Ovary (tissue), 10 donors: ENCODE measurements at places on chromosomes 6 and 20. TPM values are rescaled to one million over a fixed set of nuclear protein-coding genes. Genes with fewer than 3 reads are reported as not detected.

GRCh38 chr6:157322792-157323254 lies 496 bp downstream of the TMEM242 start:
- H3K27ac ChIP-seq = peak overlapping the region; percentile 91
- H3K36me3 ChIP-seq = no peaks in the 10 kb centered on the region
- DNase-seq = no peak
- no peaks in the 10 kb centered on the region for H3K27me3 ChIP-seq
- peak overlapping the region; percentile 59 for H3K4me3 ChIP-seq

GRCh38 chr6:71460933-71461332 lies 172.3 kb downstream of the OGFRL1 start:
- H3K36me3 ChIP-seq = no peaks in the 10 kb centered on the region
- DNase-seq = no peak
- no peaks in the 10 kb centered on the region for H3K27me3 ChIP-seq
- H3K4me3 ChIP-seq = no peak overlapping the region

DNA sequence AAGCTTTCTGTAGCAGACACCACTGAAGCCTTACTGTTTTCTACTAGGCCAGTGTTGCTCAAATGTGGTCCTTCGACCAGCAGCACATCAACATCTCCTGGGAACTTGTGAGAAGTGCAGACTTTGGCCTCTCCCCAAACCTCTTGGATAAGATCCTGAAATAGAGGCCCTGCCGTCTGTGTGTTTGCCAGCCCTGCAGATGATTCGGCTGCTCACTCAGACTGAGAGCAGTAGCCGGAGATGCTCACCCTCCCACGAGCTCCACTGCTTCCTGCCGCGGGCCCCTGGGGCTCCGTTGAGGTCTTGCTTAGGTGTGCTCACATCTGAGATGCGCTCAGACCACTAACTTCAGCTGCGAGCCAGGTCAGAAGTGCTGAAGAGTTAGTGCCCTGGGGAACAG lies 129.5 kb upstream of the SSTR4 start:
- DNase-seq = peak; percentile 31
- H3K27ac ChIP-seq = no peak overlapping the region
- no peaks in the 10 kb centered on the region for H3K27me3 ChIP-seq
- H3K4me1 ChIP-seq = peaks cover 7% of the 10 kb centered on the region

DNA sequence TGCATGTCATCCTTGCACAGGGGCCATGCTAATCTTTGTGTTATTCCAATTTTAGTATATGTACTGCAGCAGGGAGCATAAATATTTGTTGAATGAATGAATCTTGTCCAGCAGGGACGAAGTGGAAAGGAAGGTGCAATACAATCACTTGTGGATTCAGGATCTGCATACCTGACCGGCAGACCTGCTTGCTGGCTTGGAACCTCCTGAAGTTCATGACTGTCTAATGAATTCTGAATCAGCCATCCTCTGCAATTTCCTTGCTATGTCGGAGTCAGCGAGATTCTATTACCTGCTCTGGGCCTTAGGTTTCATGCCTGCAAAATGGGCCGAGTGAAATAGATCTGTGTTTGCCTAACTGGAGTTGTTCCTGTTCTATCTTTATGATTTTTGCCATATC lies 17.4 kb upstream of the NCOA3 start:
- H3K4me3 ChIP-seq = no peak overlapping the region
- no peak for DNase-seq
- H3K27me3 ChIP-seq = no peaks in the 10 kb centered on the region
- no peaks in the 10 kb centered on the region for H3K36me3 ChIP-seq
- H3K4me1 ChIP-seq = no peaks in the 10 kb centered on the region

DNA sequence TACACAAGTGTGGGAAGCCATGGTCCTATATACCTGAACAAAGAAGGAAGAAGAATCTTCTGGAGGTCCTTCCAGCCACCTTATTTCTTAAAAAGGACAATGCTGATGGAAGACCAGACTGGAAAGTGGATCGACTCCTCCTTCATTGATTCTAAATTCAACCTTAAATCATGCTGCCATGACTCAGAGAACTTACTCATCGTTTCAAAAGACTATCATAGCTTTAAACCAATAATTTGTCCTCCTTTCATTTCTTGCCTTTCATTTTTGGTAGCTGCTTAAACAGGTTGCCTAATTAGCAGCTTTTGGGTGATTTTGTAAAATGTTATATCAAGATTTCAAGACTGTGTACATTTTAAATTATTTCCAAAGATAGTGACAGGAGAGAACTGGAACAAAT lies 60.8 kb downstream of the RTN4IP1 start:
- no peak overlapping the region for H3K4me3 ChIP-seq
- no peak overlapping the region for H3K27ac ChIP-seq
- H3K4me1 ChIP-seq = no peaks in the 10 kb centered on the region
- H3K36me3 ChIP-seq = no peaks in the 10 kb centered on the region

- H3K4me1 ChIP-seq = peaks cover 5% of the 10 kb centered on the region
- H3K27me3 ChIP-seq = no peaks in the 10 kb centered on the region
- peak within 1 kb of the TSS; percentile 57 for H3K27ac ChIP-seq
- DNase-seq = peak; percentile 59
- H3K4me3 ChIP-seq = peak within 1 kb of the TSS; percentile 69
Observed at GRCh38 chr6:14117158-14118090, at the start of gene CD83. Gene CD83, plus strand, starts transcription at chr6:14117772. Its CDS starts 40 bp downstream, at chr6:14117812.

DNA sequence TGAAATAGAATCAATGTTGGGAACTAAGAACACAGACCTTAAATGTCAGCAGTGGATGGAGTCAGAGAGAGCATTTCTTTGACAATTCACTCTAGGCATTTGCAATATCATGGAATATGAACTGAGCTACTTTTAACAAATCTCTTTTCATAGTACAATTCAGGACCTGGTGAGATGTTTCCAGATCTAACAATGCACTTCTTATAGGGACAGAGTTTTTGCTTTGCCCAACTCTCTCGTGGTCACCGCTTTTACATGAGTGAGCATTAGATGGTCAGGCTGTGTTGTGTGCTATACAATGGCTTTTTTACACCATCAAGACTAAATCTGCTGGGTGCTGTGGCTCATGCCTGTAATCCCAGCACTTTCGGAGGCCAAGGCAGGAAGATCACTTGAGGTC lies 233.6 kb downstream of the ATXN1 start:
- H3K27me3 ChIP-seq = no peaks in the 10 kb centered on the region
- H3K27ac ChIP-seq = no peak overlapping the region
- no peak overlapping the region for H3K4me3 ChIP-seq
- no peaks in the 10 kb centered on the region for H3K36me3 ChIP-seq
- no peak for DNase-seq
- H3K4me1 ChIP-seq = peaks cover 2% of the 10 kb centered on the region

Gene PTGIS
- 160 TPM for total RNA-seq

Gene GJA10
- total RNA-seq = not detected

DNA sequence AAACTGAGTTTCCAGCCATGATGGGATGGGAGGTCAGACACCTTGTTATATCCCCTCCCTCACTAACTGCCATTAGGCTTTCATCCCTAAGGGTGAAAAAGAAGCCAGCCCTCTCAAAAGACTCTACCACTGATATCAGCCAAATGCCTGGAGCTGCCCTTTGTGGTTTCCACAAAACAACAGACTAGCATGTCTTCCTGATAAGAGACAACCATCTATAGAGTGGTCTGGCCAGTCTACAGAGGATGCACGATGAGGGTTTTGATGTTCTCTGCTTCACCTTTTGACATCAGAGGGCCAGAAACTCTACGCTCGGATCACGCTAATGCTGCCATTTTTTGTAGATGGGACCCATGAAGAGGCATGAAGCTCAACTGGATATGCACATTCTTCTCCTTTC lies 61.7 kb upstream of the ARHGAP18 start:
- H3K4me3 ChIP-seq = no peak overlapping the region
- DNase-seq = no peak
- no peak overlapping the region for H3K27ac ChIP-seq
- peaks cover 5% of the 10 kb centered on the region for H3K4me1 ChIP-seq

Gene GNRH2
- total RNA-seq = 1.2 TPM
